ENCODE measurements at places on chromosomes 12 and 14. TPM values are rescaled to one million over a fixed set of nuclear protein-coding genes. Genes with fewer than 3 reads are reported as not detected.

The OR4K13 gene
- not detected for total RNA-seq

The LPAR5 gene
- total RNA-seq: 0.27 TPM

The C1QL4 gene
- 0.39 TPM for total RNA-seq

The RNU6-8 gene
- total RNA-seq: not detected

The PMCH gene
- total RNA-seq: not detected

The TEDC1 gene
- total RNA-seq: 10.2 TPM

GRCh38 chr14:85257287-85257686 lies 272.7 kb upstream of the FLRT2 start:
- DNase-seq: no peak

- no peak for DNase-seq
These were observed 73.8 kb downstream of the GPR135 start for GRCh38 chr14:59391388-59391787.

DNA sequence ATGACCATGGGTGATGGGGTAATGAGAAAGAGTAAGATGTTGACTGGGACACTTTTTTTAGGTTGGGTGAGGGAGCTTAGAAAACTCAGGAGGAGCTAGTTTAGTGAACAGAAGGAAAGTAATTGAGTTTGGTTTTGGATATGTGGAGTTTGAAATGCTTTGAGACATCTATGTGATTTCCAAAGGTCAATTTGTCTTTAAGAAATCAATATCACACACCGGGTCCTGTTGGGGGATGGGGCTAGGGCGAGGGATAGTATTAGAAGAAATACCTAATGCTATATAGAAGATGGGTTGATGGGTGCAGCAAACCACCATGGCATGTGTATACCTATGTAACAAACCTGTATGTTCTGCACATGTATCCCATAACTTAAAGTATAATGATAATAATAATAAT lies 118.4 kb downstream of the ASCL1 start:
- no peak for DNase-seq

DNA sequence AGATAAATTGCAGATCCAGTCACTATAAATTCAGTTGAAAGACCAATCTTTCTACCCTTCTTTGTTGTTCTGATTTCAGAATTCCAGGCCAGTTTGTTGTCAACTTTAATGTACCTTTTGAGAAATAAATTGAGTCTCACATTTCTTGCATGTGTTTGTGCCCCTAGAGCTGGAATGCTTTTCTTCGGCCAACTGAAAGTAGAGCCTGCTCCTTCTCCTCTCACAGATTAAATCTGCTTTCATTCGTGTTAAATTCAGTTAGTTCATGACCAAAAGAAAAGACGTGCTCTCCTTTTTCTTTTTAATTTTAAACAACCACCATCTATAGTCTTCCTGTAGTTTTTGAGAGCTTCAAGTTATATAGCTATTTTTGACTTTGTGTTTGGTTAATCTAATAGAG lies 22.9 kb downstream of the SOCS2 start:
- peak; percentile 66 for DNase-seq

DNA sequence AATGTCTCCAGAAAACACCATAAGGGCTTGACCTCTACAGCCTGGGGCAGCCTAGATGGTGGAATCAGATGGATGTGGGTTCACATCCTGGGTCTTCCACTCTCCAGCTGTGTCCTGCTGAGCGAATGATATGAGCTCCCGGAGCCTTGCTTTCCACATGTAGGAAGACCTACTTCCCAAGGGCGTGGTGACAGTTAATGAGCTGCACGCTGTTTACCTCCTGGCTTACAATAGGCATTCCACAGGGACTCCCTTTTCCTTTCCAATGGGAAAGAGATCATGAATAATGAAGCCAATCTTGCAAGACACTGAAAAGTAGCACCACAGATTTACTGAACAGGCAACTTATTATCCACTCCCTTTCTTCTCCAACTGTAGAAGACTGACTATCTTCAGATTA lies 46.1 kb downstream of the TMTC1 start:
- no peak for DNase-seq

GRCh38 chr12:103626498-103626897 lies 39.4 kb downstream of the STAB2 start:
- DNase-seq: peak; percentile 75

DNA sequence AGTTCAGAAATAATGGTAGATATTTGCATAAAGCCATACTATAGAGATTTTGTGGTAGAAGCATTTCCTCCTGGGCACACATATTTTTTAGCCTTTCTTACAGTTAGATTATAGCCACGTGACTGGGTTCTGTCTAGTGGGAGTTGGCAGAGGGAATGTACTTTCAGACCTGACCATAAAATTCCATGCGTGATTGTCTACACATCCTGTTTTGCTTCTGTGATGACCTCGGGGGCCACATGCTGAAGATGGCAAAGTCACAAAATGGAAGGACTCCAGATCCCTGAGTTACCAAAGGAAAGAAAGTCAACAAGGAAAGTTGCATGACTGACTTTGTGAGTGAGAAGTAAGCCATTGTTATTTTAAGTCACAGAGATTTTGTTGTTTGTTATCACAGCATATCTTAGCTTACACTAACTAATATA lies 14.6 kb upstream of the MIA2 start:
- peak; percentile 94 for DNase-seq

DNA sequence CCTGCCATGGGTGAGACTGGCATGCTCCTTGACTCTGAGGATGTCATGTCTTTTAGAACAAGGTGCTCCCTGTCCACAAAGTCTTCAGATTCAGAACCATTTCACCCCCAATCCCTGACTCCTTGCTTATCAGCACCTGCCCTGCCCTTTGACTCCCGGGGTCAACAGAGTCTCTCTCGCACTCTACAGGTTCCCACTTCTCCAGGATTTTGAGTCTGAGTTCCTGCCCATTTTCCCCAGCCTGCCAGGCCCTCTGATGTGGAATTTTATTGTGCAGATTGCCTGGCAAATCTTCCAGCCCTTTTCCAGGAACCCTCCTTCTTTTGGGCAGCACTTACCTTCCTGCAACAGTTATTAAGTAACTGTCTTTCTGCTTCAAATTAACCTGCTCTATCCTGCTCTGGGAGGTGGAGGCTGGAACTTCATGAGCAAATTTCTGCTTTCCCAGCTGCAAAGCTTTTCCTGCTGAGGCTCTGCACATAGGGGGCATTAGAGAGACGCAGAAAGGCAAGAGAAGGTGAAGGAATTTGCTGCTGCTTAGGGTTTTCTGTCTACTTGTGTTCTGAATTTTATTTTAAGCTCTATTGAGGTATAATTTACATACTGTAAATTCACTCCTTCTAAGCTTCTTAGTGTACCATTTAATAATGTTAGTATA lies 259.1 kb downstream of the PCNX1 start:
- peak; percentile 70 for DNase-seq

GRCh38 chr12:1830981-1831963 lies 10.9 kb downstream of the LRTM2 start:
- peak; percentile 60 for DNase-seq

Data from M059J (cell line).